Thoracic aorta (tissue), 2 donors: ENCODE measurements at places on chromosomes 6 and 20. TPM values are rescaled to one million over a fixed set of nuclear protein-coding genes. Genes with fewer than 3 reads are reported as not detected.

Gene SRSF12
- 0.41 TPM for total RNA-seq

Gene OR2B6
- total RNA-seq: not detected

Gene FBXO9
- 30.1 TPM for total RNA-seq

DNA sequence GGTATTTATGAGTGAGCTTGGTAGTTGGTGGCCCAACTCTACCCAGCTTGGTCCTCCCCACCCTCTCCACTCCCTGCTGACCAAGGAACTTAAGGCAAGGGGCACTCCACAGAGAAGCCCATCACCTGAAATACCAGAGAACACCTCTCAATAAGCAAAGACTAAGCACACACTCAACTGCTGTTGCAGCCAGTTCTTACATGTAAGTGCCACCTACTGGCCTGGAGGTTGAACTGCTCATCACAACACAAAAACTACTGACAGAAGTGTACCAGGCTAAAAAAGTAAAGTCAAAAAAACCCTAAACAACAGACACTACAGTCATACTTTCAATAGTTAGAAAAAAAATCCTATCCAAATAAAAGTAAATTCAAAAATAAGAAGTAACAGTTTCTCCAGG, 146.2 kb downstream of the FAM83B start:
- no peak overlapping the region for H3K4me3 ChIP-seq
- H3K27ac ChIP-seq: no peak overlapping the region
- no peak for DNase-seq
- no peaks in the 10 kb centered on the region for H3K4me1 ChIP-seq
- H3K27me3 ChIP-seq: no peaks in the 10 kb centered on the region

Gene MCHR2
- not detected for total RNA-seq

GRCh38 chr6:141445928-141446628, 686.6 kb upstream of the GJE1 start:
- H3K4me3 ChIP-seq: no peak overlapping the region
- H3K27ac ChIP-seq: no peak overlapping the region
- H3K27me3 ChIP-seq: no peaks in the 10 kb centered on the region
- H3K36me3 ChIP-seq: no peaks in the 10 kb centered on the region
- DNase-seq: no peak
